ENCODE measurements at places on chromosomes 13 and 19.
A peak's percentile ranks its signal among the peaks of the same experiment; 100 is the strongest.

DNA sequence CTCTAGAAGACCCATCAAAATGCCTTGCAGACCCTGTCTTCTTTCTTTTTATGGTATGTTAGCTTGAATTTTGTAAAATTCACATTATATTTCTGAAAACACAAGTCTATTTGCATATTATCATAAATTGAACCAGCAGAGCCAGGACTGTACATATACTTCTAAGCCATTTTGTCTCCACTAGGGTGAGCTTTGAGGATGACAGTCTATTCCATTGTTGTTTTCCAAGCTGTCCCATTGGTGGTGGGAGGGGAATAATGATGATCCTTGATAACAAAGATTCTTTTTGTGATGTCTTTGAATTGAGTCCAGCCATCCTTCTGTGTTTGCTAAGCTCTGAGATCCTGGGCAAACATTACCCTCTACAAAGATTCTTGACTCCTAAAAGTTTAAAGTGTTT, 359.3 kb upstream of the PCDH20 start:
- no peaks in the 10 kb centered on the region for H3K4me1 ChIP-seq
- H3K4me3 ChIP-seq: no peak overlapping the region
- no peaks in the 10 kb centered on the region for H3K27me3 ChIP-seq
- DNase-seq: no peak
- H3K27ac ChIP-seq: no peak overlapping the region

- H3K4me1 ChIP-seq: no peaks in the 10 kb centered on the region
- H3K27ac ChIP-seq: no peak overlapping the region
- no peaks in the 10 kb centered on the region for H3K27me3 ChIP-seq
- no peaks in the 10 kb centered on the region for H3K36me3 ChIP-seq
- no peak for DNase-seq
Measured at GRCh38 chr13:73268306-73268705, 209.5 kb downstream of the KLF5 start.

- peak overlapping the region; percentile 90 for H3K4me3 ChIP-seq
- H3K36me3 ChIP-seq: peaks cover 65% of the 10 kb centered on the region
- peak; percentile 64 for DNase-seq
- H3K27me3 ChIP-seq: no peaks in the 10 kb centered on the region
- H3K4me1 ChIP-seq: peaks cover 75% of the 10 kb centered on the region
Measured at GRCh38 chr19:16077984-16078758, 1.9 kb downstream of the TPM4 start.

DNA sequence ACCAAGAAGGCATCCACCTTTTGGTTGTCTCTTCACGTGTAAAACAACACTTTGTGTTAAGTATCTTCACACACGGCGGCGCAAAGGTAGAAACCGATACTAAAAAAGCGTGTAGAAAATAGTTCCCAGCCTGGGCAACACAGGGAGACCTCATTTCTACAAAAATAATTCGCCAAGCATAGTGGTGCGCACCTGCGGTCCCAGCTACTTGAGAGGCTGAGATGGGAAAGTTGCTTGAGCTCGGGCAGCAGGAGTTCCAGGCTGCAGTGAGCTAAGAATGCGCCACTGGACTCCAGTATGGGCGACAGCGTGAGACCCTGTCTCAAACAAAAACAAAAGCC, 573 bp upstream of the ERCC5 start:
- H3K4me3 ChIP-seq: peak overlapping the region; percentile 90
- peaks cover 35% of the 10 kb centered on the region for H3K4me1 ChIP-seq
- H3K27me3 ChIP-seq: no peaks in the 10 kb centered on the region
- DNase-seq: no peak
- H3K27ac ChIP-seq: peak overlapping the region; percentile 96
- peaks cover 46% of the 10 kb centered on the region for H3K36me3 ChIP-seq

DNA sequence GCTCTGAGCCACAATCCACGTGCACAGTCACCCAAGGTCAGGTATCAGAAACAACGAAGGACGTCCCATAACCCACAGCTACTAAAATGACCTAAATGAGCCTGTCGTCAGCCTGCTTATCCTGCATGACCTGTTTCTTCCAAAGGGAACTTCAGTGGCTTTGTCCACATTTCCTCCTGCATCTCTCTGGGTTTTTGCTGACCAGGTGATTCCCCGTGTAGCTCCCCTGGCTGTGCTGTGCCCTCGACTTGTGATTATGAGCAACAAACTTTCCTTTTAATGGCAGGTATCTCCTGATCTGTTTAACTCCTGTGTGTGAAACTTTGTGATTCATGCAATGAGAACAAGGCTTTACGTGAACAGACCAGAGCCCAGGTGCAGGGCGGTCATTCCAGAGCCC, 81.0 kb downstream of the PEG3 start:
- DNase-seq: no peak
- H3K27me3 ChIP-seq: no peaks in the 10 kb centered on the region
- no peak overlapping the region for H3K27ac ChIP-seq
- no peak overlapping the region for H3K4me3 ChIP-seq

- H3K4me3 ChIP-seq: no peak overlapping the region
- no peaks in the 10 kb centered on the region for H3K36me3 ChIP-seq
- peaks cover 39% of the 10 kb centered on the region for H3K4me1 ChIP-seq
- DNase-seq: no peak
- peaks cover 43% of the 10 kb centered on the region for H3K27me3 ChIP-seq
Measured at GRCh38 chr19:54526972-54527371, 24.3 kb downstream of the LAIR2 start.

DNA sequence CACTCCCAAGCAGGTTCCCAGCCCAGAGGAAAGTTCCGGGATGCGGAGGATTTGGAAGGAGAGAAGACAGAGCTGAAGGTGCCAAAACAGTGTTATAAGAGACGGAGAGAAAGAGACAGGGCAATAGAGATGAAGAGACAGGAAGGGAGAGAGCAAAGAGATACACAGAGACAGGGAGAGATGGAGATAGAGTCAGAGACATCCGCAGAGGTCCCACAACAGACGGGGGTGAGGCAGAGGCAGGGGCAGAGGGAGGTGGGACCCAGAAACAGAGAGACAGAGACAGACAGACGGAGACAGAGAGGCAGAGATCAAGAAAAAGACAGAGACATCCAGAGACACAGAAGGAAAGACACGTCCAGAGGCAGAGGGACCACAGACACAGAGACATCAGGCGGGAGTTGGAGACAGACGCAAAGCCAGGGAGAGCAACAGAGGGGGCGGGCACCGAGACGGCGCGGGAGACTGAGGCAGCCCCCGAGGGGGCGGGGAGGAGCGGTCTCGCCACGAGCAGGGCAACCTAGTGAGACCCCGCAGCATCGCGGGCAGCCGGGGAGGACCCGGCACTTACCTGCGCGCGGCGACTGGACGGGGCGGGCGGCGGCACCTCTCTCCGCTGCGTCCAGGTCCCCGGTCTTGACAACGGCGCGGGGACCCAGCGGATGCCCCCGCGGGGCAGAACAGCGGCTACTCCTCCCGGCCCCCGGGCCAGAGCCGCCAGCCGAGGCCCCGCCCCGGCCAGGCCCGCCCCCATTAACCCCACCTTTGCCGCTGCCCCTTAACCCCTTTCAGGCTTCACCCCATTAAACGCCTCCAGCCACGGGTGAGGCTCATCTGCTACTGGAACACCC, at the start of gene GPR4:
TSS of gene GPR4 (minus strand) at position 689 of the 851 bp plus-strand sequence. CDS start 10,346 bp downstream, outside the sequence.
- H3K4me3 ChIP-seq: no peak within 1 kb of the TSS
- H3K27me3 ChIP-seq: peaks cover 67% of the 10 kb centered on the region
- no peaks in the 10 kb centered on the region for H3K36me3 ChIP-seq
- peaks cover 32% of the 10 kb centered on the region for H3K4me1 ChIP-seq

DNA sequence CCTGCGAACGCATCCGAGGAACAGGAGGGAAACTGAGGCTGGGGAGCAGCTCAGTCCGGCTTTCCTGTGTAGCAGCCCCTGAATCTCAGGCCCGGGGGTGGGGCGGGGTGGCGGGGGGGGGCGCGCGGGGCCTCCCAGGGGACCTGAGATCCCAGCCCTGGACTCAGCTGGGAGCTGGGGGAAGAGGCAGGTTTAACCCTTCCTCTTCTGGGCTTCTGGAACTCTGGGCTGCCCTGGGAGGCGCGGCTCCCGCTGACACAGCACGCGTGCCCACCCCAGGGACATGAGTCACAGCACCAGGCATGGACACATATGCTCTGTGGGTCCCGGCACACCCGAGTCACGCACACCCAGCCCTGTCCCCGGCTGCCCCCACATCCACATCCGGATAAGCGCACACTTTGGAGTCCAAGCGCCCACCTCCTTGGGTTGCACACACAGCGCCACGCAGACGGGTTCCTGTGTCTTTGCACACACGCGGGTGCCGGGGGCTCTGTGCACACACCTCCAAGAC, 3.5 kb upstream of the CIRBP start:
- H3K4me3 ChIP-seq: peak overlapping the region; percentile 51
- H3K27ac ChIP-seq: peak overlapping the region; percentile 86
- peaks cover 65% of the 10 kb centered on the region for H3K4me1 ChIP-seq
- no peaks in the 10 kb centered on the region for H3K27me3 ChIP-seq

DNA sequence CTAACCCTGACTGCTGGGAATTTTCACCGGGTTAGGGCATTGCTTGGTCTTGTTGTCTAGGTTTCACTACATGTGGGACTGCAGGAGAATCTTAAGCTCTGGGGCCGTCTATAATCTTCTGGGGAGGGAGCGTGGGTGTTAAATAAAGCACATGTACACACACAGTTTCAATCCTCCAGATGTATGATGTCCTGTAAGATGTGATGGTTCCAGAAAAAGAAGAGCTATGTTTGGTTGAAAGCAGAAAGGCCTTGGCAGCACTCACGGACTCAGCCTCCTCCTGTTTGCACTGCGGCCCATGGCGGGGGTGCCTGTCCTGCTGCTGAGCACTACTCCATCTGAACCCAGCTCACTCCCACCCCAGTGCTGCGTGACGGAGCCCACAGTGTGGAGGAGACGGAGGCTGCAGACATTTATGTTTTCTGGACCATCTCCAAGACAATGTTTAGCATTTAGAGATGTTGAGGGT, 343.5 kb downstream of the TEX29 start:
- H3K27me3 ChIP-seq: peaks cover 9% of the 10 kb centered on the region
- no peaks in the 10 kb centered on the region for H3K36me3 ChIP-seq
- no peak for DNase-seq
- H3K27ac ChIP-seq: no peak overlapping the region
- no peaks in the 10 kb centered on the region for H3K4me1 ChIP-seq

DNA sequence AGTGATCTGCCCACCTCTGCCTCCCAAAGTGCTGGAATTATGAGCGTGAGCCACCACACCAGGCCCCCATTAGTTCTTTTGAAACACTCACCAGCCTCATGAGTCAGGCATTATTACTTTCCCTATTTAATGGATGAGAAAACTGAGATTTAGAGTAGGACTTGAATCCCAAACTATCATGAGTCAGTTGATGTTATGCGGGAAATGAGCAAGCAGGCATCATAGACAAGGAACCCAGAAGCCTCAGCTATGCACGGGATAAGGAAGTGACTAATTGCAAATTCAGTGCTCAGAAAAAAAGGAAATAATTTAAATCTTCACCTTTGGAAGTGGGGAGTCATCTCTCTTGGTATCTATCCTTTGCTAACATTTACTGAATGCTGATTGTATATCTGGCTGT, 217.5 kb downstream of the ABCC4 start:
- no peaks in the 10 kb centered on the region for H3K27me3 ChIP-seq
- no peak overlapping the region for H3K4me3 ChIP-seq
- peaks cover 45% of the 10 kb centered on the region for H3K36me3 ChIP-seq
- no peaks in the 10 kb centered on the region for H3K4me1 ChIP-seq

DNA sequence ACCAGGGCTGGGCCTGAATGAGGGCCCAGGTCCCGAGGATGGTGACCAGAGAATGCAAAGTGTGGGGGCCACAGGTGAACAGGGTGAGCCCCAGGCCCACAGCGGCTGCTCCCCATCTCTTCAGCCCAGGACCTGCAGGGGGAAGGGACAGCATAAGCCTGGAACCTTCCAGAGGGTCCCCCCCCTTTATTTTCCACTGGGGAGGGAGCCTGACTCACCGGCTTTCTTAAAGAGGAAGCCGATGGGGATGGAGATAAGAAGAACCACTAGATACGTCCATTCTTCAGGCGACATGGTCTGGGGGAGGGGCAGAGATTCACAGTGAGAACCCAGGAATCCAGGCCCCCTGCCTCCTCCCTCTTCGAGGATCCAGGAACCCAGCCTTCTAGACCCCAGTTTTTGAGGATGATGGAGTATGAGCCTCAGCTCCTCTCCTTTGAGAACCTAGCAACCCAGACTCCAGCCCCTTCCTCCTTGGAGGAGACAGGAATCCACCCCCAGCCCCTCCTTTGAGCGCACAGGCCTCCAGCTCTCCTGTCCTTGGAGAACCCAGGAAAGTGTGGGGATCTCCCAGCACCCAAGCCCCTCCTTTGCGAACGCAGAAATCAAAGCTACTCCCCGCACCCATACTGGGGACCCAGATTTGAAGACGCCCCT, 1.0 kb downstream of the MBOAT7 start:
- H3K4me1 ChIP-seq: peaks cover 44% of the 10 kb centered on the region
- no peaks in the 10 kb centered on the region for H3K27me3 ChIP-seq
- peak overlapping the region; percentile 95 for H3K27ac ChIP-seq
- DNase-seq: peak; percentile 68
- peaks cover 65% of the 10 kb centered on the region for H3K36me3 ChIP-seq

GRCh38 chr13:81488021-81488420, 1147.1 kb upstream of the SPRY2 start:
- DNase-seq: no peak
- H3K4me1 ChIP-seq: no peaks in the 10 kb centered on the region
- no peak overlapping the region for H3K4me3 ChIP-seq
- no peaks in the 10 kb centered on the region for H3K36me3 ChIP-seq
- H3K27me3 ChIP-seq: no peaks in the 10 kb centered on the region

DNA sequence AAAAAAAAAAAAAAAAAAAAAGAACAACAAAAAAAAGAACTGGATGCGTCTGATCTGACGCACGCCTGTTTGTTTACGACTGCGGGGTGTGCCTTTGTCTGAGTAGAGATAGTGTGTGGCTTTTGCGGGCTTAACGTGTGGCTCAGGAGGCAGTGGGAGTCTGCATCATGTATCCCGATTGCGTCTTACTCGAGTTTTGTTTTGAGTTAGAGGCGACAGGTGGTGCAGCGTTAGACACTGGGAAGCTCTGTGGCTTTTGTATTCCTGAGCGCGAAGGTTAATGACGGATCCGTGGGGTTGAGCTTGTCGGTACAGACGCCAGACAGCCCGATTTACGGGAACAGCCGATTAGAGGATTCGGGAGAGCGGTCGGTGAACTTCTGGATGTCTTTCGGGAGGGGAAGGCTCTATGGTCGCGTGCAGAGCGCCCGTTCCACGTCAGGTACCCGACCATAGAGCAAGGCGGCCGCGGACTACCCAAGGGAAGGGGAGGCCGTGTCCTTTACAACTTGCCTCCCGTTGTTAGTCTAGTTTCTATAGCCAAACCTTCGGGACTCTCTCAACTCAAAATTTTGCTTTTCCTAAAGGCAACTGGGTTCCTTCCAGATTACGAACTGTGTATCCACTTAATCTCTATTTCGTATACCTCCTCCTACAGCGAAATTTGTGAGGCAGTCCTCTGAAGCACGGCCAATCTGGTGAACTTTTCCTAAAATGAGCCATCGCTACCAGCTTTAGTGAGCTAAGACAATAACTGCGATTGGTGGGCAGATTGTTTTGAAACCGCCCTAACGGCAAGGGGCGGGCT, 926 bp upstream of the HNRNPUL1 start:
- peak; percentile 79 for DNase-seq
- no peaks in the 10 kb centered on the region for H3K27me3 ChIP-seq
- H3K27ac ChIP-seq: peak overlapping the region; percentile 100

DNA sequence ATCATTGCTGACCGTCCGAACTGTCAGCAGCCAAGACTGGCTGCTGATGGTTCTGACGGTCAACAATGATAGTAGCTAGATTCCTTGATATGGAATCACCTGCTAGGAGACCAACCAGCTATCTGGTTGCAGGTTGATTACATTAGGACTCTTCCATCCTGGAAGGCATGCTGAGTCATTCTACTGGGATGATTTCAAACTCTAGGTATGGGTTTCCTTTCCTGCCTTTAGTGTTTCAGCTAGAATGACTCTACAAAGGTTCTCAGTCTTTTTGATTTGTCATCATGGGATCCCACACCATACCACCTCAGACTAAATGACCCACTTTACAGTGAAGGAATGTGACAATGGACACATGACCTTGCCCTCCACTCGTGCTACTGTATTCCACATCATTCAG, 138.1 kb upstream of the KL start:
- DNase-seq: no peak
- peaks cover 6% of the 10 kb centered on the region for H3K4me1 ChIP-seq
- no peaks in the 10 kb centered on the region for H3K36me3 ChIP-seq
- H3K27ac ChIP-seq: no peak overlapping the region

All from activated T-cell treated with anti-CD3 and anti-CD28 coated beads, Interleukin-2, amount 50 U/mL, for 24 hours (primary cell).